ENCODE measurements at places on chromosomes 12 and 14.

- no peak for DNase-seq
Observed at GRCh38 chr14:50954811-50955372, 10.6 kb upstream of the PYGL start.

DNA sequence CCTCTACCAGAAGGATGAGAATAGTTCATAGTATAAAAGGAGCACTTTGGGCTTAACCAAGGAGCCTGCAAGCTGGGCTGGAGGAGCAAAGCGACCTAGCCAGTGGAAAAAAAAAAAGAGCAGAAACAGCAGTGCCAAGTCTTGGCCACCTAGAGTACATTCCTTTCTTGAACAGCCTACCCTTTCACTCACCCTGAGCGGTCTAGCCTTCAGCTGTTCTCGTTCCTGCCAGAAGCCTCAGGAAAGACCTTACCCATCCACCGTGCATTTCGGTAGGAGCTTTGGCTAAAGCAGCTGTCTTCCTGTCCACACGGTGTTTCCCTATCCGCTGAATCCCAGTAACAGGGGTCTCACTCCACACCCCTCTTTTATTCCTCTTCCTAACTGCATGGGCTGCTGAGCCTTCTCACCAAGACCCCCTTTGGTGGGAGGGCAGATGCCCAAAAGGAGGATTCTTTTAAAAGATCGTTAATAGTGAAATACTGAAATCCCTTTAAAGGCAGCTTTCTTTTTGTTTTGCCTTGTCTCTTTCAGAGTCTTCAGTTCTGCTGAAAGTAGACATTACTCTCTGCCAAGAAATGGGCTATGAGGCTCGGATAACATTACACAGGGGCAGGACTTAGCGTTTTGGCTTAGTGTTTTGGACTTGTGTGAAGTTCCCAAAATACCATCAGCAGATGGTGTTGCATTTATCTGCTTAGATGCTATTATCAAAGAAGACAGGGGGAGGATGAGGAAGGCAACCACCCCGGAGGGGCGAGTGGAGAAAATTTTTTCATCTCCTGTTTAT, 88.5 kb upstream of the METAP2 start:
- DNase-seq: no peak

DNA sequence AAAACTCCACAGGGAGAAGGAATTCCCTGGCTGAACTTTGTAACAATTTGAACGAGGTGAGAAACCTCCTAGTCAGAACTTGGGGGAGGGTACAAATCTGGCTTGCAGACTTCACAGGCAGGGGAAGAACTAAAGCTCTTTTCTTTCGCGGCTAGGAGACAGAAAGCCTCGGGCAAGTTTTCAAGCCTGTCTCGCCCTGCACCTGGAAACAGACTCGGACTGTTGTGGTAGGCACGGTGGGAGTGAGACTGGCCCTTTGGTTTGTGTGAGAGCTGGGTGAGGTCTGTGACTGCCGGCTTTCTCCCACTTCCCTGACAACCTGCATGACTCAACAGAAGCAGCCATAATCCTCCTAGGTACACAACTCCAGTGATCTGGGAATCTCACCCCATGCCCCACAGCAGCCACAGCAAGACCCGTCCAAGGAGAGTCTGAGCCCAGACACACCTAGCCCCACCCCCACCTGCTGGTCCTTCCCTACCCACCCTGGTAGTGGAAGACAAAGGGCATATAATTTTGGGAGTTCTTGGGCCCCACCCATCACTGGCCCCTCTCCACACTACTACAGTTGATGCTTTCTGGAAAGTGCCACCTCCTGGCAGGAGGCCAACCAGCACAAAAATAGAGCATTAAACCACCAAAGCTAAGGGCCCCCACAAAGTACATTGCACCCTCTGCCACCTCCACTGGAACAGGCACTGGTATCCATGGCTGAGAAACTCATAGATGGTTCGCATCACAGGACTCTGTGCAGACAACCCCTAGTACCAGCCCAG, 102.7 kb upstream of the ST8SIA1 start:
- DNase-seq: no peak

DNA sequence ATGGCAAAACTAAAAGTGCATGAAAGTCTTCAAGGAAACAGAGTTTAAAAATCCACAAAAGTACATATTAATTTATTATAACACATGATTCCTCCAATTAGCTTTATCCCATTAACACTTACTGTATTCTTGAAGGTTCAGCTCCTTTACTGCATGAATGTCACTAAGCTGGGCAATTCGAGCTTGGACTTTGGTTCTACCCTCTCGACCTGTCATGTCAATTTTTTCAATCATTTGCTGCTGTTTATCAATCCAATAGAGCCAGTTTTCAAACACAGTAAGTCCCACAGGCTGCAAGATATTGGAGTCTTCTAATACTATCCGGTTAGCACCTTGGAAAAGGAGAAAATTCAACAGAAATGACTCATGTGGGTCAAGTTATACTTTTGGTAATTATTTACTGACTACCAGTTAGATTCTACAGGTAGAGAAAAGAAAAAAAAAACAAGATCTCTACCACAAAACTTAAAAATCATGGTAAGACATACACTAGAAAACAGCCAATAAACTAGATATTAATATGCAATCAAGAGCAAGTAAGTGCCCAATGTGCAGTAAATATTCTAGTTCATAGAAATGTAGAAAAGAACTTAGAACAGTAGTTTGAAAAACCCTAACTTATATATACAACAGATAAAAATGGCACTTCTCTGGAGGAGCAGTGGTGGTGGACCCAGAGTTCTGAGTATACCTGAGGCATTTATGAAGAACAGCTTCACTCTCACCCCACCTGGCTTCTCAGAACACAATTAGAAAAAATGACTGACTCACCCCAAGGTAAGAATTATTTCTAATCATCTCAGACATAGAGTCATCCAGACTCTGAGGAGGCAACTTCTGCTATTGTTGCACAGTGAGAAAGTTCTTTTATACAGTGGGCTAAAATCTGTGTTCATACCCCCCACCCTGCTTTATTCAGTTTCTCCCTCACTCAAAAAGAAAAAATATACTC, 67.7 kb downstream of the BCL2L14 start:
- DNase-seq: no peak

- DNase-seq: no peak
Observed at GRCh38 chr14:41607966-41608663, 1.4 kb downstream of the LRFN5 start.

GRCh38 chr12:119202544-119202943, 23.8 kb downstream of the HSPB8 start:
- no peak for DNase-seq

DNA sequence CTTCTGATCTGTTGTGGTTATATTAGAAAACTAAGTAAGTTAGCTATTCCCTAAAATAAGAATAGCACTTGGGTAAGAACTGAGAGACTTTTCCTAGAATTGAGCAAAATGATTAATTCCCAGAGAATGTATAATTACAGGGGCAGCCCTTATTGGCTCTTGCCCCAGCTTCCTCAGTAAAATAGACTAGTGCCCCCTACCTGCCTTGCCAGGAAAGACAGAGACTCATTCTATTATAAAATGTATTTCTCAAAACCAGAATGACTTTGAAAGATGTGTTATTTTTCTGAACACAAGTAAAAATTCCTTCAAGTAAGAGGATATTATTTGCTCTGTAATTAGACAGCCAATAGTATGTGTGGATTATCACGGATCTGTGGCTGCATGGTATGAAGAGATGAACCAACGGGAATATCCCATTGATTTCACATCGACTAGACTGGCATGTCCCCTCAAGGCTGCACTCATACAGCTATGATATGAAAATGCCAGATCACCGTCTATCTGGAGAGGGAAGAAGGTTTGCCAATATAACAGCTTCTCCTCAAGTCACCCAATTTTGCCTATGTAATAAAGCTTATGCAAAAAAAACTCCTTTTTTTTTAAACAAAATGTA, 7.4 kb upstream of the GLRX5 start:
- DNase-seq: no peak

DNA sequence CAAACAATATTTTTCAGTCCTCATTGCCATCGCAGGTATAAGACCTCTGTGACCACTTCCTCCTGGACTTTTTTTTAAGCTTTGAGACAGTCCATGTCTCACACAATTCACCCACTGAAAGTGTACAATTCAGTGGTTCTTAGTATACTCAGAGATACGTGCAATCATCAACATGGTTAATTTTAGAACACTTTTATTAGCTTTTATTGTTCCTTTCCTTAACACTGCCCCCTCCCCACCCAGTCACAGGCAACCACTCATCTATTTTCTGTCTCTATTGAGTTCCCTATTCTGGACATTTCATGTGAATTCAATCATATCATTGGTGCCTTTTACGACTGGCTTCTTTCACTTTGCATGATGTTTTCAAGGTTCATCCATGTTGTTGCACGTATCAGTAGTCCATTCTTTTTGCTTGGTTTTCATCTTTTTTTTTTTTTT, 16.2 kb downstream of the NCKAP5L start:
- no peak for DNase-seq

DNA sequence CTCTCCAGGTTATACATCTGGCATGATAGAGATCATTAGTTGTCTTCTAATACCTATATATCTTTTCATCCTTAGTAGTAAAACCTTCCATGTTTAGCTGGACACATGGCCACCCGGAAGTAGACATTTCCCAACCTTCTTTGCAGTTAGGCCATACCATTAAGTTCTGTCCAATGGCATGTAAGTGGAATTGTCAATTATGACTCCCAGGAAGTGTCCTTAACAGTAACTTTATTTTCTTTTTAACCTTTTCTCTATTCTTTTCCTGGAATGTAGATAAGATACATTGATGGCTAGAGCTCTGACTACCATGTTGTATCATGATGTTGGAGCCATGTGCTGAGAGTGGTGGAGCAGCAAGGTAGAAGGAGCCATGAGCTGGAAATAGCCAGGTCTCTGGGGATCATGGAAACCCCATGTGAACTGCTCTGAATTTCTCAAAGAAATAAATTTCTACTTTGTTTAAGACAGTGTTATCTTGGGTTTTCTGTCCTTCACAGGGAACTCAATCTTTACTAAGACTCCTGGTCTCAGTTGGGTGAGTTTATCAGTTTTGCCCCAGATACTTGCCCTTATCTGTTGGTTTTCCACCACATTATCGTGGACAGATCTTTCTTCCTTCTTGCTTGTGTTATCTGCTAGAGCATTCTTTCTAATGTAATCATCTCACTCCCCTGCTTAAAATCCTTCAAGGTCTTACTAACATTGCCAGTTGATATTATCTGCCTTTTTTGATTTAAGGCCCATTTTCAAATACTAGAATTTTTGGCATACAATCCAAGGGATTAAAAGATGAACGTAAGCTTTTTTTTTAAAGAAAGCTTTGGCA, 5.1 kb upstream of the LTA4H start:
- no peak for DNase-seq

DNA sequence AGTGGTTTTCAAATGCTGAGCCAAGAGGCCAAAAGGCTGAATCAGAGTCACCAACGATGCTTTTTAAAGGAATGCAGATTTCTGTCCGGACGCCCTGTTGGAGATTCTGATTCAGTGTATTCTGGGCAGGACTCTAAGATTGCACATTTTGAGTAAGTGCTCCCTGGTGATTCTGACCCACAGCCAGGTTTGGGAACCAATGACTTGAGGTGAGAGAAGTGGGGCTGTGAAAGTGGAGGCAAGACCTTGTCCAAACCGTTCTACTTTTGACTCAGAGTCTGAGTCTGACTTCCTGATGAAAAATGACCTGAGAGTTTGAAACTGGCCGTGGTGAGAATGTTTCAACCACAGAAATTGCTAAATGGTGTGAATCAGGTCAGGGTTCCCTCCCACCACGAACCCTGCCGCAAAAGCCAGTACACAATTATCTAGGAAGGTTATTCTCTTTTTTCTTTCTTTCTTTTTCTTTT, 90.2 kb downstream of the NTN4 start:
- no peak for DNase-seq

DNA sequence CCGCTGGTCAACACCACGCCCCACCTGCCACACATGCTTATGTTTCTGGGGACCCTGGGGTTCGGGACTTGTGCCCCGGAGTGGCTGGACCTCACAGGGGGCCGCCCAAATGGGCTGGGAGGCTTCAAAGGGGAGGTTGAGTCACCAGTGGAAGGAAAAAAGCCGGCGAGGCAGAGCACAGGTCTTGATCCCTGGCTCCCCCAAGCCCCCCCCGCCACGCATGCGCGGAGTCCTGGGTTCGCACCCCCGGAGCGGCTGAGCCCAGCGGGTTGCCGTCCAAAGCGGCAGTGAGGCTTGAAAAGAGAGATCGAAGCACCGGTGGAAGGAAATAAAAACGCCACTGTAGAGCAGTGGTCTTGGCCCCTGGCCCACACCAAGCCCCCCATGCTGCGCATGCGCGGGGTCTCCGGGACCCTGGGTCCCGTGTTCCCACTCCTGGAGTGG, 313.5 kb downstream of the ALG10 start:
- no peak for DNase-seq

- DNase-seq: no peak
Observed at GRCh38 chr12:14954269-14954668, 7.1 kb downstream of the ARHGDIB start.

- DNase-seq: no peak
Observed at GRCh38 chr14:61154641-61155040, 126.5 kb downstream of the TMEM30B start.

- no peak for DNase-seq
Observed at GRCh38 chr12:66242311-66242710, 53.3 kb downstream of the IRAK3 start.

GRCh38 chr14:103138301-103139131, 15.3 kb downstream of the TNFAIP2 start:
- no peak for DNase-seq

- no peak for DNase-seq
Observed at GRCh38 chr14:99327458-99328250, 55.7 kb upstream of the BCL11B start.

- no peak for DNase-seq
Observed at GRCh38 chr12:76471579-76471978, 88.0 kb downstream of the OSBPL8 start.

DNA sequence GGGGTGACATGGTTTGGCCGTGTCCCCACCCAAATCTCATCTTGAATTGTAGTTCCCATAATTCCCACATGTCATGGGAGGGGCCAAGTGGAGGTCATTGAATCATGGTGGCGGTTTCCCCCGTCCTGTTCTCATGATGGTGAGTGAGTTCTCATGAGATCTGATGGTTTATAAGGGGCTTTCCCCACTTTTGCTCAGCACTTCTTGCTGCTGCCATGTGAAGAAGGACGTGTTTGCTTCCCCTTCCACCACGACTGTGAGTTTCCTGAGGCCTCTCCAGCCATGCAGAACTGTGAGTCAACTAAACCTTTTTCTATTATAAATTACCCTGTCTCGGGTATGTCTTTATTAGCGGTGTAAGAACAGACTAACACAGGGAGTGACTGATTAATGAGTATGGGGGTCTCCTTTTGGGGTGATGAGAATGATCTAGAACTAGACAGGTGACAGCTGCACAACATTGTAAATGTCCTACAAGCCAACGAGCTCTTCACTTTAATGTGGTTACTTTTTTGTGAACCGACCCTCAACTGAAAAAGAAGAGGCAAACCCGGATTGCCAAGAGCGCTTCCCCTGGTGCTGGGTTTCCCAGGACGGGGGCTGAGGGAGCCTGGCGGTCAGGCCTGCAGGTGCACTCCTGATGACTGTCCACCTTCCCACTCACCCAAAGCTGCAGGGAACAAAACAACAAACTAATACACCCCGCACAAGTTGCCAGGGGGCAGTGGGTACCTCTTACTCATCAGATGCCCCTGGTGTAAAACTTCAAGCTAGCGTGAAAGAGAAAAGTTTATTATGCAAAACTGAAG, 90.1 kb downstream of the NCOR2 start:
- DNase-seq: no peak

GRCh38 chr14:78975734-78976133, 805.6 kb downstream of the NRXN3 start:
- no peak for DNase-seq

- no peak for DNase-seq
Observed at GRCh38 chr12:40031965-40032364, 73.9 kb downstream of the SLC2A13 start.

All from activated CD8-positive, alpha-beta memory T cell treated with anti-CD3 and anti-CD28 coated beads for 4 hours (primary cell).